ENCODE measurements at places on chromosomes 11 and 22.

DNA sequence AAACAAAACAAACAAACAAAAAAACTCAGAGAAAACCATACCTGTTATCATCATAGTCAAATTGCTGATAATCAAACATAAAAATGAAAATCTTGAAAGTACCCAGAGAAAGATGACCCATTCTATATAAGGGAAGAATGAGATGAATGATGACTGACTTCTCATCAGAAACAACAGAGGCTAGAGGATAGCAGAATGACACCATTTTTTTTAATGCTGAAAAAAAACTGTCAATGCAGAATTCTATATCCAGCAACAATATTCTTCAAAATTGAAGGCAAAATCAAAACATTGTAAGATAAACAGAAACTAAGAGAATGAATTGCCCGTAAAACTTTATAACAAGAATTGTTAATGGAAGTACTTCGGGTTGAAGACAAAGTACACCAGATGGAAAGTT lies 122.1 kb downstream of the ENTHD1 start:
- DNase-seq = no peak

- no peak for DNase-seq
These were observed 2.2 kb upstream of the RFPL2 start for GRCh38 chr22:32206774-32207758.

DNA sequence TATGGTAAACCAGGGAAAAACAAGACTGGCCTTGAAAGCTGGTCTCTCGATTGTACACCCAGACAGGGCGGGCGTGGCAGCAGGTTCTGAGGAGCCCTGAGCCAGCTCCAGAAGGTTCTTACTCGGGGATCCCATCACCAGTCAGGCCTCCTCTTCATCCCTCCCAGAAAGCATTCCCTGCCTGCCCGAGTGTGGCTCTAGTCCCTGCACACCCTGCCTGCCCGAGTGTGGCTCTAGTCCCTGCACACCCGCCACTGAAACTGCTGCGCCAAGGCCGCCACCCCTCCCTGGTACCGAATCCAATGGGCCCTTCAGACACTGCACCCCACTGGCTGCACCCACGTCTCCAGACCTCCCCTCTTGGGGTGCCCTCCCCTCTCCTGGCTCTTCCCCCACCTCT lies 30.1 kb downstream of the KIAA0930 start:
- no peak for DNase-seq

- DNase-seq = no peak
These were observed 6.6 kb downstream of the RASSF10 start for GRCh38 chr11:13015753-13016152.

GRCh38 chr22:19875061-19875530 lies 20.4 kb upstream of the GNB1L start:
- DNase-seq = no peak

GRCh38 chr11:98568013-98568412 lies 452.7 kb upstream of the CNTN5 start:
- DNase-seq = no peak

- DNase-seq = no peak
These were observed 761.2 kb downstream of the NELL1 start for GRCh38 chr11:21430537-21430936.

DNA sequence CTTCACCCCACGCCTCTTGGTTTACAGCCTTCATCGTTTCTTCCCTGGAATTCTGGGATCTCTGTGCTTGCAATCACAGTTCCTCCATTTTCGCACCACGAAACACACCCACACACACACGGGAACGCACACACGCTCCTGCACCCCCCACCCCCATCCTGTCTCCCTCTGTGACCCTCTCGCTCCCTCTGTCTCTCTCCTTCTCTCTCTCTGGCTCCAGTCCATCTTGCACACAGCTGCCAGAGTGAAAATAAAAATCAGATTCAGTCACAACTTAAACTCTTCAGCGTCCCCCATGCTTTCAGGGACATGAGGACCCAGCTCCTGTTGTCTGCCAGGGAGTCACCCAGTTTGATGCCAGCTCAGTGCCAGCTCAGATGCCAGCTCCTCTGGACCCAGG lies 3.0 kb downstream of the GAL start:
- DNase-seq = no peak

DNA sequence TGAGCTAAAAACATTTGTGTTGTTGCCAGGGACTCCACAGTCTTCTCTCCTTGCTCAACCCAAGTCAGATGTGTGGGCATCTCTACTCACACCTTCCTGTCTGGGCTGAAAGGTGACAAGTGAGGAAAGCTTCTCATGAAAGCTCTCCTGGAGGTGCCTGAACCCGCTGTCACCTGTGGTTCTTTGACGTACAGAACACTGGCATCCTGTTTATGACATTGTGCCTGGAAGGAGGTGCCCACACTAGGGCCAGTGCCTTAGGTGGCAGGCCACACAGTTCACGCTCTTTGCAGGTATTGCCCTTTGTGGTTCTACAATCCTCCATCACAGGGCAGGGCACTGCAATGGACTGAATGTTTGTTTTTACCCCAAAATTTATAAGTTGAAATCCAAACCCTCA lies 108.5 kb downstream of the CD44 start:
- DNase-seq = no peak

GRCh38 chr11:95230810-95231126 lies 234 bp downstream of the SESN3 start:
- no peak for DNase-seq

GRCh38 chr11:132184079-132184478 lies 813.7 kb downstream of the NTM start:
- DNase-seq = no peak

GRCh38 chr22:44475706-44476105 lies 22.3 kb downstream of the RTL6 start:
- no peak for DNase-seq

- no peak for DNase-seq
These were observed 37.3 kb downstream of the ABCC8 start for GRCh38 chr11:17439316-17439782.

Measured in stimulated activated CD4-positive, alpha-beta T cell treated with anti-CD3 and anti-CD28 coated beads, Interleukin-1b, Interleukin-23, amount 100 ng/mL, for 1 hour (primary cell).